Endothelial cell of coronary artery (primary cell): ENCODE measurements at places on chromosomes 7 and 10. TPM values are rescaled to one million over a fixed set of nuclear protein-coding genes. Genes with fewer than 3 reads are reported as not detected.

The GPER1 gene
- 0.75 and 0.99 TPM in 2 replicates for total RNA-seq

The SKIDA1 gene
- total RNA-seq, result 0.19 and 0.36 TPM in 2 replicates

The DOCK1 gene
- 94.9 and 108 TPM in 2 replicates for total RNA-seq

The IKZF1 gene
- not detected in 2 replicates for total RNA-seq

The TMEM196 gene
- total RNA-seq, result not detected in 2 replicates

The DKK1 gene
- total RNA-seq, result 86.2 and 112 TPM in 2 replicates

The ENKUR gene
- total RNA-seq, result 0.18 TPM in 1 of 2 replicates, not detected in the other

The RADIL gene
- total RNA-seq, result 0.18 and 1.0 TPM in 2 replicates

The HOXA2 gene
- 0.63 and 0.85 TPM in 2 replicates for total RNA-seq

The CHCHD2 gene
- 302 and 354 TPM in 2 replicates for total RNA-seq

The CTAGE4 gene
- 0.18 and 0.56 TPM in 2 replicates for total RNA-seq

The ZSWIM8 gene
- 30.0 and 49.1 TPM in 2 replicates for total RNA-seq

The LIPK gene
- not detected in 2 replicates for total RNA-seq

The C10orf67 gene
- not detected in 2 replicates for total RNA-seq

The ST8SIA6 gene
- total RNA-seq, result 0.72 and 2.4 TPM in 2 replicates

The SPDYE11 gene
- not detected in 2 replicates for total RNA-seq

The PWWP2B gene
- total RNA-seq, result 9.6 and 10.5 TPM in 2 replicates

The CDK14 gene
- 16.3 and 24.1 TPM in 2 replicates for total RNA-seq

The DPP6 gene
- not detected in 2 replicates for total RNA-seq

The CYP2E1 gene
- 0.47 TPM in 1 of 2 replicates, not detected in the other for total RNA-seq

The ACTA2 gene
- total RNA-seq, result 8.1 and 140 TPM in 2 replicates

The CHAT gene
- total RNA-seq, result not detected in 2 replicates

The SPDYE9 gene
- not detected in 2 replicates for total RNA-seq

The LRMDA gene
- 2.1 and 7.9 TPM in 2 replicates for total RNA-seq

The PRKG1 gene
- 1.9 and 3.9 TPM in 2 replicates for total RNA-seq

The PDIA4 gene
- 292 and 304 TPM in 2 replicates for total RNA-seq

The TMEM270 gene
- total RNA-seq, result not detected in 2 replicates

The SPDYE1 gene
- total RNA-seq, result not detected in 2 replicates

The FRAT1 gene
- total RNA-seq, result 2.3 and 2.6 TPM in 2 replicates

The MTERF1 gene
- total RNA-seq, result 7.7 and 8.1 TPM in 2 replicates

The C7orf57 gene
- total RNA-seq, result 0.09 TPM in 1 of 2 replicates, not detected in the other

The PPIF gene
- 16.0 and 17.3 TPM in 2 replicates for total RNA-seq

The NSUN5 gene
- 6.0 and 7.8 TPM in 2 replicates for total RNA-seq

The EEF1AKMT2 gene
- total RNA-seq, result 13.9 and 18.3 TPM in 2 replicates

The IGF2BP3 gene
- 58.2 and 110 TPM in 2 replicates for total RNA-seq

The KCP gene
- not detected in 2 replicates for total RNA-seq

The SLC39A12 gene
- total RNA-seq, result under 0.01 TPM in 1 of 2 replicates, not detected in the other

The KAZALD1 gene
- total RNA-seq, result 1.1 and 1.7 TPM in 2 replicates

The KNDC1 gene
- total RNA-seq, result under 0.01 TPM in 1 of 2 replicates, not detected in the other

The ACSL5 gene
- 12.6 and 18.0 TPM in 2 replicates for total RNA-seq

The THNSL1 gene
- 2.9 and 3.3 TPM in 2 replicates for total RNA-seq

The ERVW-1 gene
- not detected in 2 replicates for total RNA-seq

The SH2D4B gene
- total RNA-seq, result 0.09 TPM in 2 replicates

The ADAM22 gene
- total RNA-seq, result 0.38 and 0.45 TPM in 2 replicates

The TNS3 gene
- 17.5 and 26.0 TPM in 2 replicates for total RNA-seq

The SCD gene
- 30.9 and 35.4 TPM in 2 replicates for total RNA-seq

The PLXDC2 gene
- under 0.01 and 2.4 TPM in 2 replicates for total RNA-seq

The CFAP70 gene
- 0.19 and 0.27 TPM in 2 replicates for total RNA-seq
